Left lung (tissue), 14 donors: ENCODE measurements at places on chromosomes 16 and 17. TPM values are rescaled to one million over a fixed set of nuclear protein-coding genes. Genes with fewer than 3 reads are reported as not detected.
A peak's percentile ranks its signal among the peaks of the same experiment; 100 is the strongest.

DNA sequence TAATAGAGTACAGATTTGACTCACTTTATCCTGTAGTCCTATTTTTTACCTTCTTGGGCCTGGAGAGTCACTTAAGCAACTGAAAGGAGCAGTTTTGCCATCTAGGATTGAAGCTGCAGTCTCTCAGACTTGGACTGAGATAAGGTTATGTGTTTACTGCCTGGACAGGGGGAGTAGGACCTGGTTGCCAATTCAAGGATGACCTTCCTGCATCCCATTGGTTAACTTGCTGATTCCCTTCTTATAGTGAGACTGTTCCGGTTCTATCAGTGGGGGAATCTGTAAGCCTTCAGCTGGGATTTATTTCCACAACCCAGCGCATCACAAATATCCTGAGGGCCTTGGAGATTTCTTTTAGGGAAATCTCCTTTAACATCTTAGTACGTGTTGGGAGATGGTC is 2.9 kb downstream of the UBN1 start:
- no peak overlapping the region for H3K27ac ChIP-seq
- no peak overlapping the region for H3K4me3 ChIP-seq
- H3K4me1 ChIP-seq: peaks cover 26% of the 10 kb centered on the region
- H3K27me3 ChIP-seq: no peaks in the 10 kb centered on the region
- no peak for DNase-seq
- H3K36me3 ChIP-seq: peaks cover 27% of the 10 kb centered on the region

GRCh38 chr17:59372138-59372751 is 40.8 kb downstream of the YPEL2 start:
- peak overlapping the region; percentile 78 for H3K27ac ChIP-seq
- no peaks in the 10 kb centered on the region for H3K36me3 ChIP-seq

GRCh38 chr16:58155839-58156238 is 26.7 kb upstream of the CFAP20 start:
- H3K4me3 ChIP-seq: no peak overlapping the region
- no peaks in the 10 kb centered on the region for H3K27me3 ChIP-seq

The KRTAP4-1 gene
- total RNA-seq: not detected

DNA sequence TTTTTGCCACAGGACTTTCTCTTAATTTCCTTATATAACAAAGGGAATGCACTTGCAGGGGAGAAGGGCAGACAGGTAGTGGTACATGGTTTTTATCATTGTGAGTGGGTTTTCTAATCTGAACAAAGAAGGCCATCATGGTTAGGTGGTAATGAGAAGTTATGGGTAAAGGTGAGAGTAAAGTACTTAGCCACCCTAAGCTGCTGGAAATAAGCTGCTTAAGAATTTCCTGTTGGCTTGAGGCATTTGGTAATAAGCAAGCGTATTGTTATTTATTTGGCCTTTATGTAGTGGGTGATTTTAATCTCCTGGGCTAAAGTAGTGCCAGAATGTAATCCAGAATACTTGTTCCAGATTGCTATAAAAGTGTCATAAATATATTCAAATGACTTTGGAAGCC is 27.1 kb downstream of the TAC4 start:
- H3K27me3 ChIP-seq: no peaks in the 10 kb centered on the region
- DNase-seq: no peak
- H3K36me3 ChIP-seq: peaks cover 2% of the 10 kb centered on the region
- no peak overlapping the region for H3K27ac ChIP-seq
- no peaks in the 10 kb centered on the region for H3K4me1 ChIP-seq
- H3K4me3 ChIP-seq: no peak overlapping the region

DNA sequence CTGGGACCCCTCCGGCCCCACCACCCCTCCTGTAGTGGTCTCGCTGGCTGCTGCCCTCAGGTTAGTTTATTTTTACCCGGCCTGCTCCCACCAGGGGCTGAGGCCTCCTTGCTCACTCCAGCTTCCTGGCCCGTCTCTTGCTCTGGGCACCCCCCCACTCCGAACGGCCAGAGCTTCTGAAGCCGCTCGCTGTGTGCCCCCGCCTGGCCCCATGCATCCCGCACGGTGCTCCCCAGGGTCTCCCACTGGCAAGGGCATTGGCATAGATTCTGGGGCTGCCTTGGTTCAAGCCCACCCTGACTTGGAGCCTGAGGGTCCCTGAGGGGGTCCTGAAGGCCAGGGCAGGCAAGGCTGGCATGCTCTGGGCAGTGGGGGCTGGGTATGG is 186.4 kb downstream of the SEC14L1 start:
- no peak for DNase-seq
- H3K36me3 ChIP-seq: peaks cover 11% of the 10 kb centered on the region
- no peaks in the 10 kb centered on the region for H3K27me3 ChIP-seq

GRCh38 chr17:81484195-81484979 is 28.2 kb downstream of the ACTG1 start:
- peaks cover 49% of the 10 kb centered on the region for H3K4me1 ChIP-seq
- no peaks in the 10 kb centered on the region for H3K36me3 ChIP-seq
- H3K27ac ChIP-seq: no peak overlapping the region
- DNase-seq: peak; percentile 99

DNA sequence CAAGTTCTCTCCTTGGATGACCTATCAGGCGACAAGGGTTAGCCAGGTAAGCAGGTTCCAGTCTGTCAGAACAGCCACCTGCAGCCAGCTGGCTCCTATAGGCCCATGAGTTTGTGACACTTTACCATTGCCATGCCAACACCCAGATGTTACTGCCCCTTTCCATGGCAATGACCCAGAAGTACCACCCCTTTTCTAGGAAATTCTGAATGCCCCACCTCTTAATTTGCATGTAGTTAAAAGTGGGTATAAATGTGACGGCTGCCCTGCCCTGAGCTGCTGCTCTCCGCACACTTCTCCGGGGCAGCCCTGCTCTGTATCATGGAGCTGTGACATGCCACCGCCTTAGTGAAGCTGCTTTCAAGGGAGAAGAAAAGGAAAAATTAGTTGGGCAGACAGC is 10.0 kb upstream of the SECTM1 start:
- no peaks in the 10 kb centered on the region for H3K27me3 ChIP-seq
- no peak overlapping the region for H3K27ac ChIP-seq
- H3K36me3 ChIP-seq: no peaks in the 10 kb centered on the region
- no peak overlapping the region for H3K4me3 ChIP-seq

The AOC3 gene
- 56.6 TPM for total RNA-seq

The MYL11 gene
- 1.6 TPM for total RNA-seq

The KRT15 gene
- 27.8 TPM for total RNA-seq

The AANAT gene
- not detected for total RNA-seq

DNA sequence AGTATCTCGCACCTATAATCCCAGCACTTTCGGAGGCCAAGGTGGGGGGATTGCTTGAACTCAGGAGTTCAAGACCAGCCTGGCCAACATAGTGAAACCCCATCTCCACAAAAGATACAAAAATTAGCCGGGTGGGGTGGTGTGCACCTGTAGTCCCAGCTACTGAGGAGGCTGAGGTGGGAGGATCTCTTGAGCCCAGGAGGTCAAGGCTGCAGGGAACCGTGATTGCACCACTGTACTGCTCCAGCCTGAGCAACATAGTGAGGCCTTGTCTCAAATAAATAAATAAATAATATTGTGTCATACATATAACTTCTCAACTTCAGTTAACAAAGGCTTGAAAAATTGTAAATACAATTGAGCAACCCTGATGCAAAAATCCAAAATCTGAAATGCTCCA is 8.2 kb downstream of the AMFR start:
- H3K4me3 ChIP-seq: no peak overlapping the region

GRCh38 chr17:19943026-19943425 is 34.6 kb downstream of the AKAP10 start:
- peaks cover 76% of the 10 kb centered on the region for H3K36me3 ChIP-seq
- peaks cover 12% of the 10 kb centered on the region for H3K4me1 ChIP-seq
- no peak overlapping the region for H3K27ac ChIP-seq
- H3K4me3 ChIP-seq: no peak overlapping the region

The GNG13 gene
- not detected for total RNA-seq

DNA sequence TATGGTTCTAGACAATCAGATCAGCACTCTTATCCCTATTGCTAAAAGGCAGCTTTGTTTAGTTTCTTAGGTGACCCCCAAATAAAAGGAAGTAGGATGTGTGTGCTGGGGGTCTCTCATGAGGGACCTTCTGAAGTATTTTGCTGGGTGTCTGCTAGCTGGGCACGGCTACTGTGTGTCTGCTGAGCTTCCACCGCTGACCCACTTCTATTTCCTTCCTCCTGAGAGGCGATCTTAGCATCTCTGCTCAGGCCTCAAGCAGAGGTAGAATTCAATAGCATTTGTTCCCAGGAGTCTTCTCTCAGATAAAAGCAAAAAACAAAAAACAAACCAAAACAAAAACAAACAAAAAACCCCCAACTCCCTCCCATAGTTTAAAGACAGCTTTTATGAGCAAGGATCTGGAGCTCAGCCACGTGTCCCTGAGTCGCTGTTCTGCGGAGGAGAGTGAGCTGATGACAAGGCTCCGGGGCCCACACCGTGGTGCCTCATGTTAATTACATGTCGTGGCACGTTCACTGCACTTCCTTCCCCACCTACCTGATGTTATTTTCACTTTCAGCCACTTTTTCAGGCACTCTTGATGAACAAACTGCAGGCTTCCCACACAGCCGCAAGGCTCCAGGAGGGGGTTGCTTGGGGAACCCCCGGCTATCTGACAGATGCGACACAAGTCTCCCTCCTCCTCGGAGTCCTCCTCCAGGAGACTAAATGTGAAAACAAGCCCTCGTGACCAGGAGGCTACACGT is 83.5 kb downstream of the MARCHF10 start:
- H3K27me3 ChIP-seq: peaks cover 13% of the 10 kb centered on the region
- H3K36me3 ChIP-seq: no peaks in the 10 kb centered on the region
- no peak overlapping the region for H3K27ac ChIP-seq
- no peaks in the 10 kb centered on the region for H3K4me1 ChIP-seq
- DNase-seq: no peak

The EIF3CL gene
- total RNA-seq: 42.2 TPM

The RFFL gene
- total RNA-seq: 22.2 TPM

- H3K4me1 ChIP-seq: peaks cover 27% of the 10 kb centered on the region
- H3K27me3 ChIP-seq: peaks cover 7% of the 10 kb centered on the region
- no peak overlapping the region for H3K4me3 ChIP-seq
- peak; percentile 90 for DNase-seq
These were observed 9.0 kb upstream of the CDH5 start for GRCh38 chr16:66357523-66357928.

The DPEP2 gene
- 12.6 TPM for total RNA-seq

The SEPTIN12 gene
- total RNA-seq: not detected

- no peaks in the 10 kb centered on the region for H3K36me3 ChIP-seq
- no peaks in the 10 kb centered on the region for H3K27me3 ChIP-seq
- H3K4me1 ChIP-seq: no peaks in the 10 kb centered on the region
- H3K27ac ChIP-seq: no peak overlapping the region
- no peak overlapping the region for H3K4me3 ChIP-seq
- DNase-seq: no peak
These were observed 11.5 kb downstream of the KCNJ16 start for GRCh38 chr17:70086516-70086915.

DNA sequence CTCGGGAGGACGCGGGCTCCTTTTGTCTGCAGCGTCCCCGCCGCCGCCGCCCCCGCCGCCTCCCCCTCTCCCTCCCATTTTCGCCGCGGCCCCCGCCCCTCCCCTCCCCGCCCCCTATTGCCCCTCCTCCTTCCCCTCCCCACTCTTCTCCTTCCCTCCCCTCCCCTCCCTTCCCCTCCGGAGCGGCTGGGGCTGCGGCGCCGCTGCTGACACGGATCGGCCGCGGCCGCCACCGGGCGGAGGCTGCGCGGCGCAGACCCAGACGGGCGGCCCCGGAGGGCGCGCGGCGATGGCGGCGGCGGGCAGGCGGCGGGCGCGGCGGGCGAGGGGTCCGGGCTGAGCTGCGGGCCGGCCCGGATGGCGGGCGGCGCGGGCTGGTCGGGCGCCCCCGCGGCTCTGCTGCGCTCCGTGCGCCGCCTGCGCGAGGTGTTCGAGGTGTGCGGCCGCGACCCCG is at the start of gene RAB11FIP4:
RAB11FIP4 (plus strand) TSS at position 180 of the 454 bp plus-strand sequence; CDS start at position 358, 178 bp downstream.
- peaks cover 37% of the 10 kb centered on the region for H3K27me3 ChIP-seq
- H3K4me3 ChIP-seq: peak within 1 kb of the TSS; percentile 21
- no peaks in the 10 kb centered on the region for H3K4me1 ChIP-seq
- DNase-seq: no peak
- H3K27ac ChIP-seq: no peak within 1 kb of the TSS

GRCh38 chr17:38735161-38735997 is 5.2 kb downstream of the CISD3 start:
- H3K36me3 ChIP-seq: no peaks in the 10 kb centered on the region
- H3K27me3 ChIP-seq: no peaks in the 10 kb centered on the region
- DNase-seq: no peak

GRCh38 chr17:72987166-72987565 is 105.3 kb downstream of the SLC39A11 start:
- H3K4me3 ChIP-seq: no peak overlapping the region
- H3K4me1 ChIP-seq: no peaks in the 10 kb centered on the region
- no peak overlapping the region for H3K27ac ChIP-seq
- no peak for DNase-seq
- no peaks in the 10 kb centered on the region for H3K36me3 ChIP-seq

DNA sequence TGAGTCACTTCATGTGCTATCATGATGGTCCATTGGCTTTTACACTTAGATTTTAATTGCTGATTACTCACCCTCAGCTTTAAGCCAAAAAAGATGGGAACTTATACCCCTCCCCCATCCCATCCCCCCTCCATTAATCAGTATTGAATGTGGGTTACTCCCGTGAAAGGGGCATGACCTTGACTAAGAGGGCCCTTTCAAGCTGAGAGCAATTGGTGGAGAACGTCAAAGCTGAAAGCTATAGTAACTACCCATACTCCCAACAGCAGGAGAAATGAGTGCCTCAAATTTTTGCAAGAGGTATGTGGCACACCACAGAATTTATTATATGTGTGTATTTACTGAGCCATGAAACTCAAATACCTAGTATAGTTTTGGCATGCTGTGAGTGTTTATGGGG is 99.7 kb upstream of the CDH8 start:
- no peak overlapping the region for H3K4me3 ChIP-seq
- no peaks in the 10 kb centered on the region for H3K4me1 ChIP-seq
- H3K27me3 ChIP-seq: no peaks in the 10 kb centered on the region
- H3K27ac ChIP-seq: no peak overlapping the region
- no peak for DNase-seq
- H3K36me3 ChIP-seq: no peaks in the 10 kb centered on the region

DNA sequence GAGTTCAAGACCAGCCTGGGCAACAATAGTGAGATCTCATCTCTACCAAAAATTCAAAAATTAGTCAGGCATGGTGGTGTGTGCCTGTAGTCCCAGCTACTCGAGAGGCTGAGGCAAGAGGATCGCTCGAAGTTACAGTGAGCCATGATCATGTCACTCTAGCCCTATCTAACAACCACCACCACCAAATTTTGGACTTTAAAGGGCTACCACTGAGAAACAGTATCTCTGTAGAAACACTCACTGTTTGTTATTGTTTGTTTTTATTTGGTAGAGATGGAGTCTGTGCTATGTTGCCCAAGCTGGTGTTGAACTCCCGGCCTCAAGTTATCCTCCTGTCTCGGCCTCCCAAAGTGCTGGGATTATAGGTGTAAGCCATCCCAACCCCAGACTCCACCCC is 1.3 kb upstream of the UBALD2 start:
- no peaks in the 10 kb centered on the region for H3K27me3 ChIP-seq
- H3K27ac ChIP-seq: peak overlapping the region; percentile 93
- peaks cover 80% of the 10 kb centered on the region for H3K4me1 ChIP-seq
- DNase-seq: no peak
- no peak overlapping the region for H3K4me3 ChIP-seq

DNA sequence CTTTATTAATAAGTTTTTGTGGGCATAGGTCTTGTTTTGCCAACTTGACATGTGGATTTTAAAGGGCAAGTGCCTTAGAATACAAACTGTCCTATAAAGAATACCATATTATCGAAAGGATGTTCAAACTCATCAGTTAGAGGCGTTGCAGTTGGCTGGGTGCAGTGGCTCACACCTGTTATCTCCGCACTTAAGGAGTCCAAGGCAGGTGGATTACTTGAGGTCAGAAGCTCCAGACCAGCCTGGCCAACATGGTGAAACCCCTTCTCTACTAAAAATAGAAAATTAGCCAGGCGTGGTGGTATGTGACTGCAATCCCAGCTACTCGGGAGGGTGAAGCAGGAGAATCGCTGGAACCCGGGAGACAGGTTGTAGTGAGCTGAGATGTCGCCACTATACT is 472.0 kb downstream of the WWOX start:
- no peak for DNase-seq
- no peak overlapping the region for H3K27ac ChIP-seq
- no peaks in the 10 kb centered on the region for H3K4me1 ChIP-seq
- H3K36me3 ChIP-seq: no peaks in the 10 kb centered on the region
